ENCODE measurements at places on chromosomes 16 and 17.
A peak's percentile ranks its signal among the peaks of the same experiment; 100 is the strongest.

- no peak overlapping the region for H3K4me3 ChIP-seq
- H3K27ac ChIP-seq: peak overlapping the region; percentile 88
- H3K4me1 ChIP-seq: peaks cover 88% of the 10 kb centered on the region
- DNase-seq: no peak
These were observed 22.7 kb downstream of the HAPSTR1 start for GRCh38 chr16:9114112-9114511.

- no peaks in the 10 kb centered on the region for H3K27me3 ChIP-seq
- H3K4me1 ChIP-seq: peaks cover 60% of the 10 kb centered on the region
- no peak overlapping the region for H3K4me3 ChIP-seq
These were observed 19.9 kb upstream of the CYTH1 start for GRCh38 chr17:78802008-78802407.

- DNase-seq: no peak
- H3K36me3 ChIP-seq: peaks cover 60% of the 10 kb centered on the region
- no peaks in the 10 kb centered on the region for H3K27me3 ChIP-seq
- peaks cover 25% of the 10 kb centered on the region for H3K4me1 ChIP-seq
These were observed 32.4 kb downstream of the CLTC start for GRCh38 chr17:59652119-59652518.

DNA sequence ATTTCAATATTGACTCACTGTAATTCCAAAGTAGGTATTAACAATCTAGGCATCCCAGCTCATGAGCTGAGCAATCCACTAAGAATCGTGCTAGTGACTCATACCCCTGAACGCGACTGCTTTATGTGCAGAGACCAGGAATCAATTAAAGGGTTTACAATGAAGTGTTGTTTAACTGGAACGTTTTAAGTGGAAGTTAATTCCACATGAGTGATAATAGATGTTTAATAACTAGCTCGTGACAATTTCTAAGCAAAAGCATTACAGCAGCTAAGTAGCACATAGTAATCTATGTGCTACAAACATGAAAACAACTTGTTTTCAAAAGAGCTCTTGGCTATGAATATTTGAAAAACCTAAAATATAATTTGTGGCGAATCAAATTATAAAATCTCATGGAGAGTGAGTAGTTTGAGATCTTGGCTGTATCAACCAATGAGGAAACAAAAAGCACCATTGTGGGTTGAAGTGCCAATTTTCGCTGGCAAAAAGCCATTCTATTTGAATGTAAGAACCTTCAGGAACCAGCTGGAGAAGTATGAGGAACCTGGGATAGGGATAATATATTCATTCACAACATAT, 9.4 kb downstream of the GJC1 start:
- no peak for DNase-seq
- no peak overlapping the region for H3K4me3 ChIP-seq
- H3K36me3 ChIP-seq: no peaks in the 10 kb centered on the region
- H3K27me3 ChIP-seq: peaks cover 6% of the 10 kb centered on the region
